ENCODE measurements at places on chromosomes 3 and 15.

DNA sequence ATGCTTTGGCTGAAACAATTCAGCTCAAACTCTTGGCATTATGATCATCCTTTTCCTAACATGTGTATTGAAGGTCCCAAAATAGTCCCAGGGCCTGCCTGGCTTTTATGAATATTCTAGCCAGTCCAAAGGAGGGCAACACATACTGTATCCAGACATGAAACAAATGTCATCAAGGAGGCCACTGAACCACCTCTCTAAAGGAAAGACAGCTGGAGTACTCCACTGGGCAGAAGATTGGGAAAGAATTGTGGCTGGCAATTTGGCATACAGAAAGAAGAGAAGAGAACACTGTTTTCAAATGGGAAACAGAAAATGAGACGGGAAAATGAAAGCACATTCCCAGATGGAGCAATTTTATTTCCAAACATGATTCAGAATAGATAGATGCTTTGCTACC, 80.6 kb downstream of the NCEH1 start:
- no peak for DNase-seq

- no peak for DNase-seq
Measured at GRCh38 chr15:40368719-40369473, 10.9 kb downstream of the DISP2 start.

- peak; percentile 50 for DNase-seq
Measured at GRCh38 chr3:65170390-65171042, 482.7 kb upstream of the ADAMTS9 start.

DNA sequence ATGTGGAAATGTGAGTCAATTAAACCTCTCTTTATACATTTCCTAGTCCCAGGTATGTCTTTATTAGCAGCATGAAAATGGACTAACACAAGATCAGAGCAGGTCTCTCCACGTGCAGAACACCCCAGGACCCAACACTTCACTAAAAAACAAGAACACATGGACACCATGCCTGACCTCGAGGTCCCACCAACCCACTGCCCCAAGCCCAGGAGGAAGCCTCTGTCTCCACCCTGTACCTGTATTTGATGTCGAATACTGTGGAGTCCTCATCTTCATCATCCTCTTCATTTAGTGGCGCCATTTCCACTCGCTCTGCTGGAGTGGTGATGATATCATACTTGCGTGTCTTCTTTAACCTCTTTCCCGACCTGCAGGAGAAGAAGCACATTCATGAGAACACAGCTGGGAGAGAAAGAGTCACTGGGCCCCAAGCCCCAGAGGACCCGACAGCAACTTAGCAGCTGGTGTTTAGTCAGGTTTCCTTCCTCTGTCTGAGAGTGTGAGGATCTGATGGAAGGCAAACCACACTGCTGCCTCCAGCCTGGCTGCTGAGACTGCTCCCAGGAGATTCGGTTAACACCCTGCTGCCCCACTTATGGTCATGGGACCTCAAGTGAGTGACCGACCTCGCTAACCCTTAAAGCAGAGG, 25.5 kb downstream of the FAM174B start:
- DNase-seq, result no peak

DNA sequence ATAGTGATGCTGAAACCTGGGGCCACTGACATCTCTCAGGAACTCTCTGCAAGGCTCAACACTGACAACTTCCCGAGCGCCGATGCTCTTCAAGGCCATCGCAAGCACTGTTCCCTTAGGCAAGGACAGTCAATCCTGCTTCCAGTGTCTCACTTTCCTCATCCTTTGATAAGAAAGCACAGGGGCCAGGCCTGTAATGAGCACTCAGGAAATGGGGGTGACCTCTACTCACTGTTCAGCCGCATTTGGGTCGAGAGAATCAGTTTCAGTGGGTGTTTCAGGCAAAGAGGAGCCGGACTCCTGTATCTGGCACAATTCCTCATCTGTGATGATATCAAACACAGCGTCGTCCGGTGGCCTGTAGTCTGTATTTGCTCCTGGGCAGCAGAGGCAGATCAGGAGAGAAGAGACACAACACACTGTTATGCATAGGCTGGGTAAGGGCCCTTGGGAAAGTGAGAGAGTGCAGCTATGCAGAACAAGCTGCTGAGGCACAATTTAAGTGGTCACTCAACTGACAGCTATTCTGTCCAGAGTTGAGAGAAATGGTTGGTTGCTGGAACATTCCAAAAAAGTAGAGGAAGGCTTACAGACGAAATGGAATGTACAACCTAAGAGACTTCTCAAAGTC, 11.9 kb downstream of the CXCR6 start:
- DNase-seq, result no peak

GRCh38 chr3:16632395-16632794, 27.2 kb upstream of the DAZL start:
- no peak for DNase-seq

DNA sequence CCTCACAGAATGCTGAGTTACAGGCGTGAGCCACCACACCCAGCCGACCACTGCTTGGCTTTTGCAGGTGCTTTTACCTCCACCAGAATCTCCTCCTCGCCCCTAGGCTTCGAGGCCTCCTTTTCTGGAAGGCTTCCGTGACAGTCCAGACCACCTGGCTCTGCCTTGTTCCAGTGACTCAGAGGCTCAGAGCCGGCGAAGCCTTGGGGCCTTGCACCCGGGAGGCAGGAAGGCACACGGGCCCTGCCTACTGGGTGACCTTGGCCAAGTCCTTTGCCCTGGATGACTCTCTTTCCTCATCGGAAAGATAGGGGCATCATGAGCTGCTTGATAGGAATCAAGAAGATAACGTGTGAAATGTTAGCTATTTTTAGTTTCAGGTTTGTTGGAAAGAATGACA, 31.3 kb upstream of the FURIN start:
- no peak for DNase-seq

DNA sequence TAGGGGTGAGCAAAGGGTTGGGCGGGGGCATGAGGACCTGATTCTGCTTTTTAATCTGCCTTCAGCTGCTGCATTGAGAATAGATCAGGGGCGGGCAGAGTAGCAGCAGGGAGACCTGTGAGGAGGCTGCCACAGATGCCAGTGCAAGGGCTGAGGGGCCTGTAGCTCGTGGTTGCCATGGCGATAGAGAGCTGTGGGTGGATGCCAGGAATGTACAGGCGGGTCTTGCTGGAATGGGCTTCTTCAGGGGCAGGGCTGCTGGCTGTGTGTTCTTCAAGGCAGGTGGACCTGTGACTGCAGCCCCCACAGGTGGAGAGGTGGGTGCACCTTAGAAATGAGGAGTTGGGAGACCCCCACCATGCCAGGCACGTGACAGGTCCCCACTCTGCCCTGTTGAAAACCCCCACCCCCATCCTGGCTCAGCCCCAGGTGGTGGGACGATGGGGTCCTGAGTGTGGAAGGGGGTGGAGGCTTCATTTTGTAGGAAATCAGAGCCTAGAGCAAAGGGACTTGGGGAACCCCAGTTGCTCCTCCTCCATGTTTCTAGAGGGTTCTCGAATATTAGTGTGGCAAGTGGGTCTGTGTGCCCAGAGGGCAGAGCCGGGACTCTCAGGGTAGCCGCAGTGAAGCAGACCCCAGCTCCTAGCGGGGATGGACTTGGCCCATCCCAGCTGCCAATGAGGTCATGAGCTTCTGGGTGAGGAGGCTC, 38.3 kb downstream of the SLC6A6 start:
- no peak for DNase-seq

- no peak for DNase-seq
Measured at GRCh38 chr3:126731044-126731443, 27.0 kb downstream of the CHCHD6 start.

DNA sequence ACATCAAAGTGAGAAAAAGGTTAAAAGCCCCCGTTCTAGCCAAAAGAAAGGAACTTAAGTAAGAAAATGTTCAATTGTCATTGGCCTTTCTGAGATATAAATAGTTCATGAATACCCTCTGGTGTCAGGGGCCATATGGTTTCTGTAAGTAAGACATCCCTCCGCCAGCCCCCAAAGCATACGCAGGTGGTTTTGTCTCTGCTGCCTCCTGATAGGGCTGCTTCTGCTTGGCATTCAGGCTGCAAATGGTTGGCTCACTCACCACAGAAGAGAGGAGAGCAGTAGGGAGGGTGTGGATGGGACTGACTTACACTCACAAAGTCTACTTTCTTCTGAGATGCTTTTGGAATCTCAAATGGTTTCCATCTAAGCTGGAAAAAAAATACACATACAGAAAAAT, 29.8 kb downstream of the HGD start:
- DNase-seq, result no peak

- no peak for DNase-seq
Measured at GRCh38 chr15:77702211-77702957, 69.7 kb upstream of the LINGO1 start.

GRCh38 chr3:135191708-135192107, 396.6 kb downstream of the EPHB1 start:
- DNase-seq, result no peak

- no peak for DNase-seq
Measured at GRCh38 chr15:94815110-94815731, 583.9 kb downstream of the MCTP2 start.

GRCh38 chr15:96042734-96043224, 287.7 kb upstream of the NR2F2 start:
- DNase-seq, result no peak

DNA sequence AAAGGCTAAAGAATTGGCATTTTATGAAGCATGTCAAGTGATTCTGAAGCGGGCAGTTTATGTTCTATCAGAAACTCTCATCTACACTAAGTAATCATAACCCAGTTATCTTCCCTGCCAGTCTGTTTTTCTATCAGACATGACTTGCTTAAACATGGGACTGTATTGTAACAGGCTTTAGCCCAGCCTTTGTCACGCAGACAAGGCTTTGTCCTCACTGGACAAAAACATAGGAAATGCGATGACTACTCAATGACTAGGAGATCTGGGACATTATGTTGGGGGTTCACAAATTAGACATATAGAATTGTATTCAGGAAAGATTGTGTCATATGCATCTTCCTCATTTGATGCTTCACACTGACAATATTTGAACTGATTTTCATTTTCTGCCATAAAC, 115.5 kb downstream of the GADL1 start:
- DNase-seq, result no peak

- DNase-seq, result no peak
Measured at GRCh38 chr3:36600404-36600803, 163.9 kb downstream of the DCLK3 start.

GRCh38 chr3:83065851-83066460, 1304.5 kb upstream of the GBE1 start:
- no peak for DNase-seq

- no peak for DNase-seq
Measured at GRCh38 chr3:59535791-59536221, 486.0 kb upstream of the CFAP20DC start.

DNA sequence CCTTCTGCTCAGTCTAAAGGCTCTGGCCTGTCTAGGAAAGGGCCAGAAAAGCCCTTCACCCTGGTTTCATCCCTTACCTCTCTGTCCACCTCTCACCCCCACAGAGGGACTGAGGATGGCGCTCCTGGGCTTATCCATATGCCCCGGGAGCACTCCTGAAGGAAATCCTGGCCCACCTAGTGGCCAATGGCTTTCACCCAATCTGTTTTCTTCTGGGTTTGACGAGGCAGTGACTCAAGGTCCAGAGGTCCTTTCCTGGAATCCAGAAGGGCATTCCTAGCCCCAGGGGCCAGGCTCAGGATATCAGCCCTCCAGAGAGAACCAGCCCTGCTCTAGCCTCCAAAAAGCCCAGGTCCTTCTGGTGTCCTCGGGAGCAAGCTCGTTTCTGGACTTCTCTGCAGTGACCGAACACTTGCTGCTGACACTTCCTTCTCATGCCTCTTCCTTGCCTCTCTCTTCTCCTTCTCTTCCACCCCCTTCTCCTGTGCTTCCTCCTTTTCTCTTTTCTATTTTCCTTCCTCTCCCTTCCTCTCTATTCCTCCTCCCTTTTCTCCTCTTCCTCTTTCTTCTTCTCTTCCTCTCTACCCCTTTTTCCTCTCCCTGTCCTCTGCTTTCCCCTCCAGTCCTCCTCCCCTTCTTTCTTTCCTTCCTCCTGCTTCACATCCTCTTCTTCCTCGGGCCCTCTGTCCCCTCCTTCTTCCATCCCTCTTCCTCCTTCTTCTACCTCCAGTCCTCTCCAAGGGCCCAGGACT, 59.6 kb downstream of the RHCG start:
- no peak for DNase-seq

- DNase-seq, result peak; percentile 44
Measured at GRCh38 chr3:194532591-194532990, 45.8 kb upstream of the ATP13A3 start.

GRCh38 chr15:56616551-56616950, 116.8 kb downstream of the ZNF280D start:
- DNase-seq, result no peak

- DNase-seq, result no peak
Measured at GRCh38 chr3:51869304-51869703, 6.1 kb downstream of the IQCF5 start.

DNA sequence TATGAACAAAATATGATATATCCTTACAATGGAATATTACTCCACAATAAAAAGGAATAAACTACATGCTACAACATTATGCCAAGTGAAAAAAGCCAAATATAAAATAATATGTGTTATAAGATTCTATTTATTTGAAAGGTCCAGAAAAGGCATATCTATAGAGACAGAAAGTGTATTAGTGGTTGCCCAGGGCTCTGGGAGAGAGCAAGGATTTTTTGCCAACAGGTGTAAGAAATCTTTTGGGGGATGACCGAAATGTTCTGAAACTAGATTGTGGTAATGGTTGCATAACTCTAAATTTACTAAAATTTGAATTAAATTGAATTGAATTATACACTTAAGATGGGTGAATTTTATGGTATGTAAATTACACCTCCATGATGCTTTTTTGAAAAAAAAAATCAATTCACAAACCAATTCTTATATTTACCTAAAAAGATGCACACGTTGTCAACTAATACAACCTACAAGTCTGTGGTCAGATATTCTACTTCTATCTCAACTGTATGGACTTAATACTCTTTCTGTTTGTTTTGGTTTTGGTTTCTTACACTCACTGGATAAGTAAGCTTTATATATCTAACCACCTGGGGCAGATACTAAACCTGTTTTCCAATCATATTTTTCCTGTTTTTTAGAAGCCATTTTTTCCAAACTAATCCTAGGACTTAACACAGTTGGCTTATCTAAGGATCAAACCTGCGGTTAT, 75.8 kb downstream of the FBN1 start:
- no peak for DNase-seq

GRCh38 chr3:72319194-72320094, 528.8 kb downstream of the SHQ1 start:
- no peak for DNase-seq
